ENCODE measurements at places on chromosomes 12 and 14. TPM values are rescaled to one million over a fixed set of nuclear protein-coding genes. Genes with fewer than 3 reads are reported as not detected.

DNA sequence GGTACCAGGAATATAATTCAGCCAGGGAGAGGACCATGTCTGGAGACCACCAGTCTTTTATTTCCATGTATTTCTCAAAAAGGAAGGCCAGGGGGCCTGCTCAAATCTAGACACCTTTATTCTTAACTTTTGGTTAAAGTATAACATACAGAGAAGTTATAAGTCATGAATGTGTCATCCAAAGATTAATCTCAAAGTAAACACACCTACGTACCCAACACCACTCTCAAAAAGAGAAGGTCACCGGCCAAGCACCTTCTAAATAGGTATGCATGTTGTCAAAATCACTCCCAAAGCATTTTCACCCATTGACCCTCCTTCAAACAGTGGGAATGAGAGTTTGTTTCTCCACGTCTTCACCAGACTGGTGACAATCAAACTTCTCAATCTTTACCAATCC, 60.0 kb upstream of the FZD10 start:
- no peak for DNase-seq
- H3K4me3 ChIP-seq, result no peak overlapping the region
- peaks cover 8% of the 10 kb centered on the region for H3K4me1 ChIP-seq
- H3K27me3 ChIP-seq, result peaks cover 55% of the 10 kb centered on the region
- no peaks in the 10 kb centered on the region for H3K36me3 ChIP-seq

GRCh38 chr12:98439981-98440581, 75.3 kb upstream of the TMPO start:
- DNase-seq, result no peak
- no peak overlapping the region for H3K4me3 ChIP-seq
- no peak overlapping the region for H3K27ac ChIP-seq
- no peaks in the 10 kb centered on the region for H3K4me1 ChIP-seq
- peaks cover 2% of the 10 kb centered on the region for H3K27me3 ChIP-seq

The TC2N gene
- total RNA-seq, result 36.6 TPM

GRCh38 chr12:121423682-121424623, 24.0 kb downstream of the RNF34 start:
- no peak overlapping the region for H3K27ac ChIP-seq
- H3K36me3 ChIP-seq, result peaks cover 19% of the 10 kb centered on the region
- DNase-seq, result no peak
- no peaks in the 10 kb centered on the region for H3K27me3 ChIP-seq
- H3K4me3 ChIP-seq, result no peak overlapping the region
- no peaks in the 10 kb centered on the region for H3K4me1 ChIP-seq

GRCh38 chr14:62800577-62800976, 244.7 kb downstream of the KCNH5 start:
- no peak overlapping the region for H3K4me3 ChIP-seq
- H3K36me3 ChIP-seq, result peaks cover 2% of the 10 kb centered on the region
- no peak overlapping the region for H3K27ac ChIP-seq

DNA sequence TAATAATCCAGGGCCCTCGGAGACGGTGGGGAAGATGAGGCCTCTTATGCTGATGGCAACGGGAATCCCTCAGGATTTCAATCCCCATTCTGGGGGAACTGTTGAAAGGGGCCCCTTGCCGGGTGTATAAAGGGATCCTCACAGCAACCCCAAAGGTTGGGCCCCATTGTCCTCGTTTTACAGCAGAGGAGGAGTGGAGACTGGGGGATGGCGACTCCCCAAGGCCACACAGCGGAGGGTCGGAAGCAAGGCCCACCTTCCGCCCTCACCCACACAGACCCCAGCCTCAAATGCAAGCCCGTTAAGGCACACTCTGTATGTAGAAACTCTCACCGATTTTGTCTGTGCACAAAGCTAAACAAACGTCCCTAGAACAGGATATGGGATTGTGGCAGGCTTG, 327.9 kb upstream of the DIO3 start:
- no peaks in the 10 kb centered on the region for H3K36me3 ChIP-seq
- H3K4me1 ChIP-seq, result peaks cover 2% of the 10 kb centered on the region
- H3K4me3 ChIP-seq, result no peak overlapping the region
- DNase-seq, result no peak
- no peaks in the 10 kb centered on the region for H3K27me3 ChIP-seq

DNA sequence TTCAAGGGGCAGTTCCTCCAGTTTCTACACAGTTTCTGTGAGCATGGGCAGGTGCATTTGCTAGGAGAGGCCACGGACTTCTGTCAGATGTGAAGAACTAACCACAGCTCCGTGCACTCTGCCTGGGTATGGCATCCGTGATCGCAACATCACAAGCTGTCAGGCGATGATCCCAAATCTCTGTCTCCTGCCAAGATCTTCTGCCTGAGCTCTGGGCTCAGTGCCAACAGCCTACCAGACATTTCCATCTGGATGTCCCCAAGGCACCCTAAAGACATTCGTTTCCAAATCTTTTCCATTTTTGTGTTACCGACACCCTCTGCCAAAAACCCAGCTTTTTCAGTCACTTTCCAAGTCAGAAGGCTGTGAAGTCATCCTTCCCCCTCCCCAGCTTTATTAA, 292.1 kb downstream of the GLT1D1 start:
- peaks cover 10% of the 10 kb centered on the region for H3K27me3 ChIP-seq
- H3K36me3 ChIP-seq, result no peaks in the 10 kb centered on the region
- no peaks in the 10 kb centered on the region for H3K4me1 ChIP-seq
- no peak overlapping the region for H3K4me3 ChIP-seq
- no peak for DNase-seq
- H3K27ac ChIP-seq, result no peak overlapping the region

DNA sequence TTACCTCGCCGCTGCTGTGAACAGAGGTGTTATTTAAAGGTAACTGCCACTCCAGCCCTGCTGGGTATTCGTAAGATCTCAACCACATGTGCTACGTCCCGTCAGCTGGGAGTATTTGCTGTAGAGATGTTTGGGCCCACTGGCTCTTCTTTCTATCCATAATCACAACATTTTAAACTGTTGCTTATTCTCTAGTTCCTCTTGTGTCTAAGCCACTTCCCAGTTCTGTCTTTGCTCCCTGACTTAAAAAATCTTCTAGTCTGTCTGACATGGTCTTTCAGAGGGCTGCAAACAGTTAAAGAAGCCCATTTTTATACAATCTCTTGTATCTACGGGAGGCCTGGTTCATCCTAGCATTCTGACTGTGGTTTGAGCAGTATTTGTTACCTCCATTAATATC, 33.2 kb upstream of the HELB start:
- DNase-seq, result no peak
- no peaks in the 10 kb centered on the region for H3K36me3 ChIP-seq
- no peaks in the 10 kb centered on the region for H3K4me1 ChIP-seq
- no peaks in the 10 kb centered on the region for H3K27me3 ChIP-seq
- H3K4me3 ChIP-seq, result no peak overlapping the region

The EPYC gene
- total RNA-seq, result not detected

Measured in progenitor cell of endocrine pancreas (in vitro differentiated cells).